ENCODE measurements at places on chromosomes 7 and 10. TPM values are rescaled to one million over a fixed set of nuclear protein-coding genes. Genes with fewer than 3 reads are reported as not detected.

Gene GPR15LG
- not detected for total RNA-seq

Gene LIPK
- not detected for total RNA-seq

Gene GLRX3
- 66.9 TPM for total RNA-seq

Gene CYP2C8
- not detected for total RNA-seq

Gene FKBP6
- not detected for total RNA-seq

Gene TMUB1
- 18.9 TPM for total RNA-seq

Gene OR6V1
- not detected for total RNA-seq

Gene PIK3CG
- total RNA-seq, result not detected

Gene SVOPL
- not detected for total RNA-seq

Gene LYZL1
- total RNA-seq, result not detected

Gene SLC18A3
- not detected for total RNA-seq

Gene DDC
- not detected for total RNA-seq

Gene THSD7A
- total RNA-seq, result under 0.01 TPM

Gene LAMB1
- total RNA-seq, result 183 TPM

Gene SLC13A4
- not detected for total RNA-seq

Gene CCL24
- 0.62 TPM for total RNA-seq

Gene IGF2BP3
- total RNA-seq, result 42.3 TPM

Gene GALNT11
- total RNA-seq, result 27.9 TPM

Gene FAM13C
- total RNA-seq, result under 0.01 TPM

Gene RET
- total RNA-seq, result under 0.01 TPM

Gene NUTM2A
- total RNA-seq, result 1.1 TPM

Gene SFRP4
- total RNA-seq, result 1.4 TPM

Gene H2BK1
- total RNA-seq, result not detected

Gene LRIT1
- not detected for total RNA-seq

Gene RAB19
- not detected for total RNA-seq

Gene TMEM120A
- 28.3 TPM for total RNA-seq

Gene LRRD1
- total RNA-seq, result not detected

Gene PLCE1
- 0.46 TPM for total RNA-seq

Gene BEND7
- total RNA-seq, result 1.7 TPM

Gene WDR86
- total RNA-seq, result 0.69 TPM

Gene PON3
- 1.8 TPM for total RNA-seq

Gene PLAC9
- total RNA-seq, result 4.2 TPM

Data from melanocyte of skin (primary cell).